Kidney capillary endothelial cell (primary cell): ENCODE measurements at places on chromosomes 1 and 21.

- DNase-seq, result peak; percentile 41
These were observed 39.4 kb downstream of the ZP4 start for GRCh38 chr1:237851210-237851845.

DNA sequence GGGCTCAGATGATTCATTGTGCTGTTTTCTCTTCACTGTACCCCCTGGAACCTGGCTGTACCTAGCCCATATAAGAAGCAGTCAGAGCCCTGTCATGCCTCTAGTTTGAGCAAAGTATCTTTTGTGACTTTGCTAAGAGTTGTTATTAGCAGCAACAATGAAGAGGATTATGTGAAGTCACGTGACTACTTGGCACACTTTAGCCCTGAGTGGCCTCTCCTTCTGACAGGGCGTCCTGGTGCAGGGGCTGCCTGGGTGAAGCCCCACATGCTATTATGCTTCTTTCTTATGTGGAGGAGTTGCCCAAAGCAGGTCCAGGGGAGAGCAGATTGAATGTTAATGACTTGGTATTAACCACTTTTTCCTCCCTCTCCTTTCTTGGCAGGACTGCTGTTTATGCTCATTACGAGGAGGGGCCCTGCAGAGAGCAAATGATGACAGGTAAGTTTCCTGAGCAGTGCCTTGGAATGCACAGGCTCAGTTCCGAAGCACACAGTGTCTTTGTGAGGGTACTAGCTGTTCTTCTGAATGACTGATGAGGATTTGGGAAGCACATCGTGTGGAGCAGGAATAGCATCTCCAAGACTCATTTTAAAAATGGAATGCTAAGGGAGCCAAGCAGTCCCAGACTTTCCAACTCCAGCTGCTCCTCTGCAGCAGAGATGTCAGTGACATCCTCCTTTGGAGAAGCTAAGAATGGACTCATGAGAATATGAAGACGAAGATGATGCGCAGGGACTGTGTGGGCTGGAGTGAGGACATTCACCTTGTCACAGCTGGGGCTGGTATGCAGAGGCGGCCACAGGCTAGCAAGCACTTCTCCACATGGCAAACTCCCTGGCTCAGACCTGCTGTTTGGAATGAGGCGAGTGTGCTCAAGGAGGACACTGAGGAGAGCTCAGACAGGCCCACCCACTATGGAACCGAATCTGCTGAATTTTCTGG, 15.2 kb upstream of the ST3GAL3 start:
- DNase-seq, result no peak

DNA sequence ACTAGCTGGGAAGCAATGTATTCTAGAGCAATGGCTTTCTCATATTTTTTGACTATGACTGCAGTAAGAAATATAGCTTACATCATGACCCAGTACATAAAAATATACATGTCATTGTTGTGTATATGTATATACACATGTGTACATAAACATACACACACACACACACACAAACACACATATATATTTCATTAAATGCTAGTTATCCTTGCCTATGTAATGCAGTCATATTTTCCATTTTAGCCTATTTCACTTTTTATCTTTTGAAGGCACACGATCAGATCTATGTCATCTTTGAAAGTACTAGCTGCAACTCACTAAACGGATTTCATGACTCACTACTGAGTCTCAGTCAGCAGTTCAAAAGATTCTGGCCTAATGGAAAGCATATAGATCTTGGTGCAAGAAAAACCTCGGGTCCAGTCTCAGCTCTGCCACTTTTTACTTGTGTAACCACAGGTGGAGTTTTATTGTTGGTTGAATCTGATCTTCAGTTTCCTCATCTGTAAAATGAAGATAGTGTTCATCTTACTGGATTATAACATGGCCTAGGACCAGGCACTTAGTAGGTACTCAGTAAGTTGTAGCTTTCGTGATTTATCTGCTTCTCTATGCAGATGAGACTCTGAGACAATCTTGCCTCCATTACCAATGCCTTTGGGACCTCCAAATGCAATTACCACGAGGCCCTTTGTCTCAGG, 325.6 kb downstream of the RRAGC start:
- no peak for DNase-seq

DNA sequence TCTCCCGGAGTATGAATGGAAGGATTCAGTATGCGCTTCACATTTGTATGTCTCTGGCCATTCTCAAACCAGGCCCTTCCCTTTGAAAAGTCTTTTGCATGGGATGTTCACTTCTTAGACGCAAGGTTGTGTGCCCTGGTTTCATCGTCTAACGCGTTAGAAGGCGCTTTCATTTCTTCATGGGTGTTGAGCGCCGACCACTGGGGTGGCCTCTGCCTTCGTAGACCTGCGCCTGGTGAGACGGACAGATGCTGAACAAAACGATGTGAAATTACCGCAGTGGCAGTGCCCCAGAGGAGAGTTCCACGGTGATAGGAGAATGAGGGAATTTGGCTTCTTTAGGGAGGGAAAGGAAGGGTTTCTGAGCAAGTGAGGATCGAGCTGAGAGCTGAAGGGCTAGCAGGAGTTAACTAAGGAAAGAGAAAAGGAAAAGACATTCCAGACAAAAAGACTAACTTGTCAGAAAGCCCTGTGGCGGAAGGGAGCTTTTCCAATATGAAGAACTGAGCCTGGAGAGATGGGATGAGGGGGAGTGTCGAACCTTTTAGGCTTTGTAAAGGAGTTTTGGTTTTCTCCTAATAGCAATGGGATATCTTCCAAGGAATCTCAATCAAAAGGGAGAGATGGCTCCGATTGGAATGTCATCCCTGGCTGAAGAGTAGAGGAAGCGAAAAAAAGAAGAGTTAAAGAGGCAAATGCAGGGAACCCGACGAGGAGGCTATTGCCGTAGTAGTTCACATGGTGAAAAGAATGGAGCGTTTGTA, 951 bp downstream of the GGPS1 start:
- no peak for DNase-seq

DNA sequence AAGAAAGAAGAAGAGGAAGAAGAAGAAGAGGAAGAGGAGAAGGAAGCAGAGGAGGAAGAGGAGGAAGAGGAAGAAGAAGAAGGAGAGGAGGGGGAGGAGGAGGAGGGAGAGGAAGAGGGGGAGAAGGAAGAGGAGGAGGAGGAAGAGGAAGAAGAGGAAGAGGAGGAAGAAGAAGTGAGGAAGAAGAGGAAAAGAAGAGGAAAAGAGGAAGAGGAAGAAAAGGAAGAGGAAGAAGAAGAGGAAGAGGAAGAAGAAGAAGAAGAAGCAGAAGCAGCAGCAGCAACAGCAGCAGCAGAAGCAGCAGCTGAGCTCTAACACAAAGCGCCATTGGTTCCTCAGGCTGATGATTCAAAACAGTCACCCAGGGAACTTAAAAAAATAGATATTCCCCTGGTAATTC, 34.0 kb downstream of the DNAI4 start:
- no peak for DNase-seq

- peak; percentile 40 for DNase-seq
These were observed 26.2 kb upstream of the TADA1 start for GRCh38 chr1:166902279-166902678.

DNA sequence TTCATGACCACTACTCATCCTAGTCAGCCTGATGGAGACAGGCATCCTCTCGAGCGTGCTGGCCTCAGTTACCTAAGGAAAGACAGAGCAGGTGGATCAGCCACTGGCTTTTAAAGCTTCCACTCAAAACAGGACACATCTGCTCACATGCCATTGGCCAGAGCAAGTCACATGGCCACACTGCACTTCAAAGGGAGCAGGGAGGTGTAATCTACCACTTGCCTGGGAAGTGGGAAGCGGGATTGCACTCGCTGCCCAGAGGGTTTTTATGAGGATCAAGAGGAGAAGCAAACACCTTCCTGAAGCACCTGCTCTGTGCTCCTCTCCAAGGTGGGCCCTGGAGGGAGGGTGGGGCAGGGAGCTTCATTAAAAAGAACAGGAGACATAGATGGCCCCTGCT, 108.0 kb downstream of the TAS1R2 start:
- DNase-seq, result no peak

GRCh38 chr1:27940870-27941560, 6.2 kb downstream of the SMPDL3B start:
- DNase-seq, result no peak

DNA sequence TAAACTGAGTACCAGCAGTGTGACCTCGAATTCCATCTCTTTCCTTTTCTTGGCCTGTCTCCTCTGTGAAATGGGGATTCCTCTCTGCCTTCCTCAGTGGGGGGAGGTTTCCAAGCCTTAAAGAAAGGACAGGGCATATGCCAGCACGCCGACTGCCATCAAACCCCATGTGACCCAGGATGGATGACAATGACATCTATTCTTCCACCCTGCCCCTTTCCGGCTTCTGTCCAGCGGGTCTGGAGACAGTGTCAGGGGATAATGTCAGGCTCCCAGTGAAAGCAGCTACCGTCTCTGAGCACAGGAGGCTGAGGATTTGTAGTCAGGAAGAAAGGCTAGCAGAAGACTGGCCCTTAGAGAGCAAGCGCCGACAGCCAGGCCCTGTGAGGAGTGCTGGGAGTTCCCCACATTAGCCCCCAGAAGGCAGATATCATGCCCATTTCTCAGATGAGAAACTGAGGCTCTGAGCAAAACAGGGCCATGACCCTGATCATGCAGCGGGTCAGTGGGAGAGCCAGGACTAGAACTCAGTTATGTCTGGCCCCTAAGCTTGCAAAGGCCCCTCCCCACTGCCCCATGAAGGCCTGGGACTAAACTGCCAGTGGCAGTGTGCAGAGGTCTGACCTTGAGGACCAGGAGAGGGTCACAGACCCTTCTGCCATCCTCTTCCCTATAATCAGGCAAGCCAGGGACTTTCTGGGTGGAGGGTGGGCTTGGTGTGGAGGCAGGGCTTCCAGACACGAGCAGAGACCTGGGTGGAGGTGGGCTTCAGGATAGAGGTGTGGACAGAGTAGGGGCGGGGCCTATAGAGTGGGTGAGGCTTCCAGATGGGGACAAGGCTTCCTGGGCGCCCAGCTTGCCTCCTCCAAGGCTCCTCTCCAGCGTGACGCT, 30.1 kb downstream of the CDCA8 start:
- DNase-seq, result no peak

DNA sequence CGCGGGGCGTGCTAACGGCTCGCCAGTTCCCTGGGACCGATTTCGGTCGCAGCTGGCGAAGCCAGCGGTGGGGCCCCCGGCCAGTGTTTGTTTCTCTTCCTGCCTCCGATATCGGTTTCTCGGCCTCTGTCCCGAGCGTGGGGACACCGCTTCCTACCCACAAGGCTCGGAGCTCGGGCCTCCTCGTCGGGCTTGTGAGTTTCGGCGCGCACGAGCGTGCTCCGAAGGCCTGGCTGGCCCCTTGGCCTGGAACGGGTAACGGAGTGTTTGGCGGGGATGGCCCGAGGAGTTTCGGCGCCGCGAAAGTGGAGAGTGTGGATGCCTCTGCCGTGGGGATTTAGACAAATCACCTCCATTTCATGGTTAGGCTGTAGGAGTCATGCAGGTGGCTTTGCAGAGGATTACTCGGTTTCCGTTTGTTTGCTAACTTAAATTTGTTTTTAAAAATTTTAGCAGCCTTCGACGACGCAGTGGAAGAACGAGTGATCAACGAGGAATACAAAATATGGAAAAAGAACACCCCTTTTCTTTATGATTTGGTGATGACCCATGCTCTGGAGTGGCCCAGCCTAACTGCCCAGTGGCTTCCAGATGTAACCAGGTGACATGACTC, 559 bp downstream of the RBBP4 start:
- peak; percentile 41 for DNase-seq

GRCh38 chr1:115320377-115320776, 17.7 kb downstream of the NGF start:
- DNase-seq, result no peak

DNA sequence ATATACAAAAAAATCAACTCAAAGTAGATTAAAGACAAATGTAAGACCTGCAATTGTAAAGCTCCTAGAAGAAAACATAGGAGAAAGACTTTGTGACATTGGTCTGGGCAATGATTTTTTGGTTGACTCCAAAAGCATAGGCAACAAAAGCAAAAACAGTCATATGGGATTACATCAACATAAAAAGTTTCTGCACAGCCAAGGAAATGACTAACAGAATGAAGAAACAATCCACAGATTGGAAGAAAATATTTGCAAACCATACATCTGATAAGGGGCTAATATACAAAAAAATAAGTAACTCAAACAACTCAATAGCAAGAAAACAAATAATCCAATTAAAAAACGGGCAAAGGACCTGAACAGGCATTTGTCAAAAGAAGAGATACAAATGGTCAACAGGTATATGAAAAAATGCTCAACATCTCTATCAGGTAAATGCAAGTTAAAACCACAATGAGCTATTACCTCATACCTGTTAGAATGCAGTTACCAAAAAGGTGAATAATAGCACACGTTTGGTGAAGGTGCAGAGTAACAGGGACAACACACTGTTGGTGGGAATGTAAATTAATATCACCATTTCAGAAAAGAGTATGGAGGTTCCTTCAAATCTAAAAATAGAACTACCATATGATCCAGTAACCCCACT, 173.7 kb upstream of the COA6 start:
- DNase-seq, result no peak

- DNase-seq, result no peak
These were observed 36.9 kb upstream of the HHAT start for GRCh38 chr1:210291786-210292230.

- no peak for DNase-seq
These were observed 1326.7 kb downstream of the MRPL39 start for GRCh38 chr21:24280596-24280995.

DNA sequence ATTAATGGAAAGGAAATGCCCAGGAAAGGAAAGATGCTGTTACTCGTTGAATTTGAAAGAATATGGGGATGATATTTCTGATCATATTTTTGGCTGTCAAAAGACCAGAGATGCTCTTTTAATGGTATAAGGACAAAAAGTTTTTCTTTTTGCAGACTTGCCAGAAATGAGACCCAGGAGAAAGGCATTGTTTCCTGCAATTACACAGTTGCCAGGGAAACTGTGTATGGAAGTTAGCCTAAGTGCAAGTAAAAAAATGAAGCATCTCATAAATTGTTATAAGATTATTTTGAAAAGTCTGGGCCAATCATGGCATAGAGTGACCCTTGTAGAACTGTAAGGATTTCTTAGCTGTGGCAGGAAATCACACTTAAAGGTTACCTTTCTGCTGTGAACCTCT, 155.7 kb upstream of the BEND5 start:
- DNase-seq, result no peak

DNA sequence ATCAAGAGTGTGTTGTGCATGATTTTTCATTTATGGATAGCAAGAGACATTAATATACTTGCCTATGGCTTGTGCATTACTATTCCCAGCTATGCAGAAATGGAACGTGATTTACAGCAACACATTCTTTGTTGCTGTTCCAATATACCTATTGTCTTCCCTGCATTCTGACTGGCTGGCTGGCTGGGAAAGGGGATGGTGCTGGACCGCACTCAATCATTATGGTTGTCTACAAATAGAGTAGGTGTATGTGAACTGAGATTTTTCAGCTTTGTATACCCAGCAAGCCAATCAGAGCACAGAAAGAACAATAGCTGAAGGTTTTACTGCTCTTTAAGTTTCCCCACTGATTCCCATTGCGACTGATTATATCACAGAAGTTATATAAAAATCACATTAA, 167.5 kb downstream of the ATG4C start:
- DNase-seq, result no peak

- no peak for DNase-seq
These were observed 21.8 kb upstream of the CASQ2 start for GRCh38 chr1:115790356-115790755.

- DNase-seq, result no peak
These were observed 3.6 kb downstream of the CR1L start for GRCh38 chr1:207648334-207649209.
